ENCODE measurements at places on chromosomes 2 and 18. TPM values are rescaled to one million over a fixed set of nuclear protein-coding genes. Genes with fewer than 3 reads are reported as not detected.

GRCh38 chr2:216643986-216644659, 10.9 kb downstream of the IGFBP2 start:
- DNase-seq = no peak

GRCh38 chr2:151043484-151043883, 218.2 kb downstream of the RBM43 start:
- DNase-seq = no peak

DNA sequence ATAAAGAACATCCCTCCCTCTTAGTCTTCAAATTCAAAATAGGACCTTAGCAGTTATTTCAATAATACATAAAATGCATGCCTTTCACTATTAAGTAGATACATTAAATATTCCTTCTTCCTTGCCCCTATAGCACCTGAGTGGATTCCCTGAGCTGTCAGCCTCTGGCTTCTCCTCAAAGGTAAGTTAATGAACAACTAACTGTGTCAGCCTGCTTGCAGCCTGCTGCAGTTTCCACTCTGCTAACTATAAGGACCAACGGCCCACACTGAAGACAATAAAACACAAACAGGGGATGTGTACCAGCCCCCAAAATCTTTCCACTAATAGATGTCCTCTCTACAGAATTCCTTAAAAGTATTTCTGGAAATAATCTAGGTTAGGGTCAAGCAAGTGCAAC, 5.0 kb downstream of the KCTD1 start:
- no peak for DNase-seq

- no peak for DNase-seq
Measured at GRCh38 chr2:168278424-168278888, 31.1 kb upstream of the STK39 start.

- DNase-seq = no peak
Measured at GRCh38 chr18:46722051-46722450, 34.8 kb downstream of the ST8SIA5 start.

- no peak for DNase-seq
Measured at GRCh38 chr2:67974559-67975430, 88.0 kb downstream of the C1D start.

DNA sequence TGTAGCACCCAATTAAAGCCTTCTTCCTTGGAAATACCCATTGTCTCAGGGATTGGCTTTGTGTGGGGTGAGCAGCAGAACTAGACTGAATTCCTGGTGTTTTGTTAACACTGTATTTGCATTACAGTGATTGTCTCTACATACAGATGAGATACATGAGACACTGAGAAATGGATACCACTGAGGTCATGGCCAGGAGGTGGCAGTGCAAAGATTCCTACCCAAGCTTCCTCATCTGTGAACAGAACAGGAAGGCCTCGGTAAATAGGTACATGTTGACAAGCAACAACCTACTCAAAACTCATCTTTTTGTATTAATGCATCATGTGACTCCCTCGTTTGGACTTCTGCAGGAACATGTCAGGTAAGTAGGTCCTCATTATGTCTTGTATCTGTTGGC, 445.8 kb upstream of the RGPD4 start:
- DNase-seq = no peak

DNA sequence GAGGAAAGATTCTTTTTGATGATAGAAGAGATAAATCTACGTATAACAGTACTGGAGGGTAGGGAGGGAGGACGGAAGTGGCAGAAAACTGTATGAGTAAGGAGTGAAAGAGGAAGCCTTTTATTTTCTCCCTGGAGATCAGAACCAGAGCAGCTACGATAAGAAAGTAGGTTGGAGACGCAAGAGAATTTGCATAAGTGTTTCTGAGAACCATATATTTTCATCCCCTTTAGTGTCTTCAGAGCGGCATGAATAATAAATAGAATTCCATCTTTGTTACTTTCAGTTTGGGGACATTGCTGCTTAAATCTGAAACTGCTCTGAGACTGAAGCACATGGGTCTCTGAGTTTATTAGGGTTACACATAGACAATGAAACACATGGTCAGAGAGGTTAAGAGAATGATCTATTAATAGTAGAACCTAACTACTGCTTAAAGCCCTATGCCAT, 230.2 kb upstream of the TNP1 start:
- DNase-seq = no peak

DNA sequence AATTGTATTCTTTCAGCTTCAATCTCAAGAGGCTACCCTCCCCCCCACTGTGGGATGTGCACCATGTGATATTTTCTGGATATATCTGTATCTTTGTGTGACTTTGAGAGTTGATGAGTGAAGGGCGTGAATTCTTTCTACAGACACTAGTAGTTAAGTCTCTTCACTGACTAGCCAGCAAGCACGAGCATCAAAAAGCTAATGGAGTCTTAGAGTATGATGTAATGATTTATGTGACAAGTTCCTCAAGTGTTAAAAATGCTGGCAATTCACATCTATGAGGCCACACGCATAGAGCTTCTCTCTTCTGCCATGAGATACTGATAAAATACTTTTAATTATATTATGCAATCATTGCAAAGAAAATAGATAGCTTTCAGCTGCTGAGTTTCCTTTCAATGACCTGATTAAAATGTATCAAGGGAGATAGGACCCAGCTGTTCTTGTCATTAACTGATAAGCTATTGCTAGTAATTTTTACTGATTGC, 304.8 kb downstream of the TRIB2 start:
- no peak for DNase-seq

DNA sequence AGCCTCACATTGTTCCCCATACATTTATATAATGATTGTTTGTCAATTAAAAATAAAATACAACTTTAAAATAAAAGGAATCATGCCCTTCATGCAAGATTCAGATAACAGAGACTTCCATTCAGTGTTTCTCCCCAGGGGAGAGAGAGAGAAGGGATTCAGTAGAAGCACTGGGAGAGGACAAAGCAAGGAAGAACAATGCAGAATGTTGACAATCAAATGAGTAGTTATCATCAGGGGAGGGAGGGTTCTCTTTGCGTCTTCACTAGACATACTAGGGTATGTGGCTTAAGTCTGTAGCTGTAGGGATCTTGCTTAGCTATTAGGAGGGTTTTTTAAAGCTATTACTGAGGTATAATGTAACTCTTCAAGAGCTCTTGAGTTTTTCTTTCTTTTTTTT, 30.7 kb downstream of the FSHR start:
- DNase-seq = no peak

- DNase-seq = no peak
Measured at GRCh38 chr2:71333619-71334018, 2.0 kb downstream of the ZNF638 start.

GRCh38 chr2:126568734-126569133, 87.2 kb upstream of the GYPC start:
- DNase-seq = no peak

GRCh38 chr2:26178746-26179436, 6.0 kb downstream of the GAREM2 start:
- no peak for DNase-seq

DNA sequence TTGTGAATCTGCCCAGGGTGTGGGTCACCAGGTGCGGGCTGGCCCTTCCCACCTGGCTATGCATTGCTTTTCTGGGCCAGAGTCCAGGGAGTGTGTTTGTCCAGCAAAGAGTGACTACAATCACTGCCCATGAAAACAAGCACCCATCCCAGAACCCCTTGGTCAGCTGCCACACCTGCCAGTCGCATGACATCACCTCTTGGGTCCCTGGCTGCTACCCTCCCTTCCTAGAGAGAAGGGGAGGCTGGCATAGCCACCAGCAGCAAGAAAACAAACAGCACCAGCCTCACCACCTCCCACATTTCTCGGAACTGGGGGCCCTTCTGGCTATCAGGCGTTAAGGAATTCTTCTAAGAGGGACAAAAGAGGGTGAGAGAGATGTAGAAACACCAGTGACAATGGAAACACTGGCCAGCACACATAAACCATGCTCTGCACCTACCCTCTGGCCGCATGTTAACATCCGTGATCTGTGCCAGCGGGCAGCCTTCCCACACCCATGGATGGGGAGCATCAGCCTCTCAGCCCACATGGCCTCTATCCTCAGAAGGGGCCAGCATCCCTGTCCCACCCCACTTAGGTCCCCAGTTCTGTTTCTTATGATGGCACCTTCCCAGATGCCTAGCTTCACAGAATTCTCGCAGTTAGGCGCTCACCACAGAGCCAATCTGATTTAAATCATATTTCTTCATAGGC, 109.7 kb upstream of the GLI2 start:
- no peak for DNase-seq

- DNase-seq = no peak
Measured at GRCh38 chr18:55897091-55897689, 309.2 kb upstream of the TCF4 start.

- no peak for DNase-seq
Measured at GRCh38 chr2:176399074-176399598, 129.9 kb downstream of the MTX2 start.

- no peak for DNase-seq
Measured at GRCh38 chr18:26649193-26649543, 100.8 kb upstream of the KCTD1 start.

DNA sequence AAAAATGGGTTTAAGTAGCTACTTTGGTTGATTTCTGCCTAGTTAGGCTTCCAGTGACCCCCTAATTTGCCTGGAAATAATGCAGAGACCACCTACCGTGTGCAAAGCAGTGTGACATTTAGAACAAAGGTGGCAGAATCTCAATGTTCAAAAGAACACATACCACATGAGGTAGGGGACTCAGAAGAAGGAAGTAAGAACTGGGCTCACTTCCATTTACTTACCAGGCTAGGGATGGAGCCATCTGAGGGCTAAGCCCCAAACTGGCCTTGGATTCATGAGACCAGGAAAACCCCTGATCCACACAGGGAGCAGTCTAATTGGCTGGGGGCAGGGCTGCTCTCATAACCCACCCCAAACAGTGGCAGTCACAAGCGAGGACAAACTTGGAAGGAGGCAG, 190.7 kb downstream of the NCKAP5 start:
- DNase-seq = peak; percentile 2

DNA sequence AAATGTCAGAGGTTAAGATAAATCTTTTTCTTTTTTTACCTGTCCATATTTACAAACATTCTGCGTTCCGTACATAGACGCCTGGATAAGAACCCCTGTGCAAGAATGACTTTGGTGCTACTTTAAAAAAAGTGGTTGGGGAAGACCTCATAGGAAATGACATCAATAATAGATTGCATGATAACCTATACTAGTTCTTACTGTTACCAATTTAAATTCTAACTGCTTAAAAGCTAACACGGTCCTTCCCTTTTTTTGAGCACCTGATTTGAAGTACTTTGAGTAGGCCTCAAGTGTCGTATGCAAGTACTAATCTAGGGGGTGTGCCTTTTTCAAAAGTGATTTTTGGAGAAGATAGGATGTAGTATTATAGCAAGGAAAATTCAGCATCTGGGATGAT, 2.1 kb downstream of the SLC39A10 start:
- DNase-seq = no peak

DNA sequence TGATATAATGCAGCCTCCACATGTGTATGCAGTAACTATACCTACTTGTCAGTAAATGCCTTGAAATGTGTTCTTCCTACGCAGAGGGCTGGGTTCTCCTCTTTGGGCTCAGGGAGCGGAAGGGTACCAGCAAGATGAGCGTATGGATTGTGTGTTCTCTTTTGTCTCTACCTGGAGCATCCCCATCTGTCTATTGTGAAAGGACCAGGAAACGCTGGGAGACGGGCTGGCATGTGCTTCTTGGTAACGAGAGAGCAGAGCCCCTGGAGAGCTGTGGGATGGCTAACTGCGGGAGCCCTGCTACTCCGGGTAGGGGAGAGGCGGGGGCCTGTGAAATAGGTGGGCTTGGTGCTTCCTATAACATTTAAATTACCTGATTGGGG, 80.9 kb downstream of the BCL2 start:
- DNase-seq = peak; percentile 17

DNA sequence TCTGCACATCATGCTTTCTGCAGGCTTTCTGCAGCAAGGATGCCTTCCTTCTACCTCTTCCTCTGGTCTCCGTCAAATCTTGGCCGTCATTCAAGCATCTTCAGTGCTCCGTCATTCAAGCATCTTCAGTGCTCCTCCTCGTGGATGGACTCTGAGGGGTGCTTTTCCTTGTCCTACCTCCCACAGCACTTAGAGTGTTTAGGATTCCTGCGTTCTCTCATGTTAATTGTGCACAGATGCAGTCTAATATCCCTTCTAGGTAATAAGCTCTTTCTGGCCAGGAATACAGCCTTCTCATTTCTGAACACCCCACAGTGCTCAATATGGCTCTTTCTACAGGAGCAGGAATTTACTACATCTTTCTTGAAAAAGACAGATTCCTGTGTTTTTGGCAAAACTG, 59.8 kb downstream of the ZNF236 start:
- no peak for DNase-seq

DNA sequence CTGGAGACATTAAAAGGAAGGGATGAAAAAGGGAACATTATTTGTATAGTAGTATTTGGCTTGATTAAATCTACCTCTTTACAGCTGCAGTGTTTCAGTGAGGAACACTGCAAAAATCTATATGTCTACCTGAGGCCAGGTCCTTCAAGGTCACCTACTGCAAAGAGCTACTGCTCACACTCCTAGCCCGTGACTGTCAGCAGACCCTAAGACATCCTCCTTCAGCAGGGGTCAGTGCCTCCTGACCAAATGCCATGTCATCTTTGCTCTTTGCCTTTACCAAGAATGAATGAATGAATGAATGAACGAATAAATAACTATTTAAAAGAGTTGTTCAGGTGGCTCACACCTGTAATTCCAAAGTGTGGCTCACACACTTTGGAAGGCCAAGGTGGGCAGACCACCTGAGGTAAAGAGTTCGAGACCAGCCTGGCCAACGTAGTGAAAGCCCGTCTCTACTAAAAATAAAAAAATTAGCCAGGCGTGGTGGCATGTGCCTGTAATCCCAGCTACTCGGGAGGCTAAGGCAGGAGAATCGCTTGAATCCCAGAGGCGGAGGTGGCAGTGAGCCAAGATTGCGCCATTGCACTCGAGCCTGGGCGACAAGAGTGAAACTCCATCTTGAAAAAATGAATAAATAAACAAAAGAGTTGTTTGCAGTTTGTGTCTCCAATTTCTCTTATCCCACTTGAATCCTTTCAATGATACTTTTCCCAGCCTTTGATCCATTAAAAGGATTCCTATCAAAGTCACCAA, 84.3 kb upstream of the GRB14 start:
- DNase-seq = no peak

The MYCN gene
- total RNA-seq = 142 TPM

The SRD5A2 gene
- not detected for total RNA-seq

The TSPYL6 gene
- total RNA-seq = not detected

The PROKR1 gene
- total RNA-seq = 3.9 TPM

The SPR gene
- total RNA-seq = 10.7 TPM

The HOXD3 gene
- total RNA-seq = not detected

The FSIP2 gene
- 1.4 TPM for total RNA-seq

The MBOAT2 gene
- 23.4 TPM for total RNA-seq

The RAX gene
- total RNA-seq = 0.52 TPM

The CRYGD gene
- 0.98 TPM for total RNA-seq
